Activated CD4-positive, alpha-beta T cell treated with anti-CD3 and anti-CD28 coated beads, Interleukin-2, amount 10 ng/mL, durations not matched to agents 24 days and 14 days (primary cell): ENCODE measurements at places on chromosomes 3 and 15. TPM values are rescaled to one million over a fixed set of nuclear protein-coding genes. Genes with fewer than 3 reads are reported as not detected.
A peak's percentile ranks its signal among the peaks of the same experiment; 100 is the strongest.

HIGD2B gene
- total RNA-seq, result not detected in 2 replicates

COL8A1 gene
- total RNA-seq, result 0.09 TPM in 1 of 2 replicates, not detected in the other

DNAJC17 gene
- 53.8 and 54.3 TPM in 2 replicates for total RNA-seq

- no peak for DNase-seq
- H3K27me3 ChIP-seq, result no peaks in the 10 kb centered on the region
- no peaks in the 10 kb centered on the region for H3K4me1 ChIP-seq
- no peaks in the 10 kb centered on the region for H3K36me3 ChIP-seq
Measured at GRCh38 chr3:176623468-176624150, 573.7 kb downstream of the TBL1XR1 start.

DNA sequence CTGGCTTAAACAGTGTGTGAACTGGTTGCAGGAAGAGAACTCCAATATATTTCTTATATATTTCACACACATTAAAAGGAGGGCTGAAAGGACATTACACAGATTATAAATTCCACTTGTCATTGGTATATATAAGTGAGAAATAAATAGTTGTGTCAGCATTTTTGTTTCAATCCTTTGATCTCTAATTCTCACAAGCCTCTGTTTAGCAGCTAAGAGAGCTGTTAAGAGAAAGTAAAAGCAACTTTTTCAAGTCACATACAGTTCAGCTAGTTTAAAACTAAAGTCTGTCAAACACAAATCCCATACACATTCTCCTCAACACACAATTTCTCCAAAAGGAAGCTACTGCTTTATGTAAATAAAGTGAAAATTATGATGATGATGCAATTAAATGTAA, 70.5 kb upstream of the CCDC39 start:
- H3K36me3 ChIP-seq, result no peaks in the 10 kb centered on the region
- no peaks in the 10 kb centered on the region for H3K4me1 ChIP-seq
- no peak overlapping the region for H3K27ac ChIP-seq
- no peaks in the 10 kb centered on the region for H3K27me3 ChIP-seq
- no peak for DNase-seq

DNA sequence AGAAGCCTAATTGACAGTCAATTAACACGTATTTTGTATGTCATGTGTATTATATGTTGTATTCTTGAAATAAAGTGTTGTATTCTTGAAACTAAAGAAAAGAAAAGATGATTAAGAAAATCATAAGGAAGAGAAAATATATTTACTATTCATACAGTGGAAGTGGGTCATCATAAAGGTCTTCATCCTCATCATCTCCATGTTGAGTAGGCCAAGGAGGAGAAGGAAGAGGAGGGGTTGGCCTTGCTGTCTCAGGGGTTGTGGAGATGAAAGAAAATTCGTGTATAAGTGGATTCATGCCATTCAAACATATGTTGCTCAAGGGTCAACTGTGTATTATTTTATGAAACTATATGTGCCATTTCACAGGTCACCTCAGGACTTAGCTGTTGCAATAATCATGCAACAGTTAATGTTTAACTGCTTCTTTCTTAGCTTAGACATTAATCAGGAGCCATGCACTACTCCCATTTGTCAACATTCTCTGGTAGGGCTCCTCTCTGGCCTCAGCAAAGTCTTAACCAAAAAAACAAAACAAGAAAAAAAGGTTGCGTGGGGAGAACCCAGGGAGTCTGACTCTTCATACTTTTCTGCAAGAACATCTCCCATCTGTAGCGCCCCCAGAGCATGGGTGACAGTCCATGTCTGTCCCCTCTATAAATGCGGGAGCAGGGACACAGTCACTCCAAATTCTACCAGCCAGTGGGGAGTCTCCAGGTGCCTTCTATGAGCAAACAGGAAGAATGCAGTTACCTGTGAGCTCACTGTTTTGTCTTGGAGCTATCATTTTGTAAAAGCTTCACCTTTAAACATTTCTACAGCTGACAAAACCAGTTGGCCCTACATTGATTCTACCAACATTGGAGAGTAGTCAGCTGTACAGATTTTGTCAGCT, 19.9 kb upstream of the LRRC2 start:
- H3K36me3 ChIP-seq, result no peaks in the 10 kb centered on the region
- peaks cover 23% of the 10 kb centered on the region for H3K27me3 ChIP-seq

DNA sequence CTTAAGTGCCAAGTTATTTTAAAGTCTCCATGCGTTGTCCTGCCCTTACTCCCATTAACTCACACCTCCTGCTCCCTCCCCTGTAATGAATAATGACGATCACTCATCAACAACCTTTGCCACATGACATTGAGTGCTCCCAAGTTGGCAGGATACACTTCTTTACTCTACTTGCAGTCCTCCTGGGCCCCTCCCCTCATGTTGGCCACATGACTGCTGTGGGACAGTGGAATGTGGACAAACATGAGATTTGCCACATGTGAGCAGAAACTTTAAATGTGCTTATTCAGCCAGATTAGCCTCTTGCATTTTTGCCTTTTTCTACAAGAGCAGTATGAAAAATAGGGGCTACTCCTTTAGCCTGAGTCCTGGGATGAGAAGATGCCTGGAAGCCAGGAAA, 167.9 kb downstream of the DCLK3 start:
- no peak overlapping the region for H3K27ac ChIP-seq
- H3K27me3 ChIP-seq, result no peaks in the 10 kb centered on the region
- H3K4me3 ChIP-seq, result no peak overlapping the region
- no peaks in the 10 kb centered on the region for H3K36me3 ChIP-seq
- no peaks in the 10 kb centered on the region for H3K4me1 ChIP-seq
- DNase-seq, result no peak

DNA sequence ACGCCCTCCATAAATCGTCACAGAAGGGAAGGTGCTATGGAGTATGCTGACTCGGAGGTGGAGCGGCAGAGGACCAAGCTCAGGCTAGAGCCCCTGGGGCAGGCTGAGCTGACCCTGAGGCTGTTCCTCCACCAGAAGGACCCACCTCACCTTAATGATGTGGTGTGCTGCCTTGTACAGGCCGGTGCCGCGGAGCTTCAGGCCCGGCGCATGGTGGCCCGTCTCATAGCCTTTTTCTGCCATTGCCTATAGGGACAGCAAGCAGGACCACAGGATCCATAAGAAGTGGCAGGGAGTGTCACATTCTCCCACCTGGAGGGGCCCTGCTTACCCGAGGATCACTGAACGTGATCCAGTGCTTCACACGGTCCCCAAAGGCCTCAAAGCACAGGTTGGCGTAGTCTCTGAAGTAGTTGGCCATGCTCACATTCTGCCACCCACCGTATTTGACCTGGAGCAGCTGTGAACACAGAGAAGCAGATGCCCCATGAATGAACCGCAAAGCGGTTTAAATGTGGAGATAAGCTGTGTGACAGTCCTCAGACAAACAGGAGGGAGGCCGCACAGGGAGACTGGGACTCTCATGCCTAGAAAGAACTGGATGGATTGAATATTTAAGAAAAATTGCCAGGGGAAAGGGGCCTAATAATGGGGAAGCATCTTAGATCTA, 4.8 kb downstream of the LCTL start:
- no peaks in the 10 kb centered on the region for H3K4me1 ChIP-seq
- no peak overlapping the region for H3K4me3 ChIP-seq
- DNase-seq, result no peak
- no peak overlapping the region for H3K27ac ChIP-seq

- H3K27me3 ChIP-seq, result no peaks in the 10 kb centered on the region
- H3K36me3 ChIP-seq, result no peaks in the 10 kb centered on the region
- no peak overlapping the region for H3K4me3 ChIP-seq
- H3K27ac ChIP-seq, result no peak overlapping the region
- DNase-seq, result no peak
- H3K4me1 ChIP-seq, result no peaks in the 10 kb centered on the region
Measured at GRCh38 chr3:117910820-117911521, 1123.7 kb downstream of the IGSF11 start.

DNA sequence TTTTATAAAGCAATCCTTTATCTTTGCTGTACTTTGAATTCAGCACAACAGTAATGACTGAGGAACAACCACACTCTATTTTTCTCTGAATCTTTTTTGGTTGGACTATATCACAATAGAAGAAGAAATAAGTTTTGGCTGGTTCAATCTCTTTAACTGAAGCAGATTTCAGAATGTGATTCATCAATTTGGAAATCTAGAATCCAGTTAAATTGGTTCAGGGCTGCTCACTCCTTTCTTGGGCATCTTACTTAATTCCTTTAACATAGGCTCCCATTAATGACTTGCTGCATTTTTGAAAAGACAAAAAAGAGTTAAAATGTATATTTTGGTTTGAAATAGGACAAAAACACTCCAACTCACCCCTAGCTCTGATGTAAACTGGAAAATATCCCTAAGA, 688.3 kb upstream of the NECTIN3 start:
- H3K4me1 ChIP-seq, result no peaks in the 10 kb centered on the region
- no peaks in the 10 kb centered on the region for H3K36me3 ChIP-seq
- H3K4me3 ChIP-seq, result no peak overlapping the region
- no peak for DNase-seq

GRCh38 chr3:125622381-125622791, 27.1 kb upstream of the OSBPL11 start:
- no peaks in the 10 kb centered on the region for H3K4me1 ChIP-seq
- no peaks in the 10 kb centered on the region for H3K36me3 ChIP-seq
- H3K27me3 ChIP-seq, result peaks cover 6% of the 10 kb centered on the region
- no peak overlapping the region for H3K4me3 ChIP-seq

DNA sequence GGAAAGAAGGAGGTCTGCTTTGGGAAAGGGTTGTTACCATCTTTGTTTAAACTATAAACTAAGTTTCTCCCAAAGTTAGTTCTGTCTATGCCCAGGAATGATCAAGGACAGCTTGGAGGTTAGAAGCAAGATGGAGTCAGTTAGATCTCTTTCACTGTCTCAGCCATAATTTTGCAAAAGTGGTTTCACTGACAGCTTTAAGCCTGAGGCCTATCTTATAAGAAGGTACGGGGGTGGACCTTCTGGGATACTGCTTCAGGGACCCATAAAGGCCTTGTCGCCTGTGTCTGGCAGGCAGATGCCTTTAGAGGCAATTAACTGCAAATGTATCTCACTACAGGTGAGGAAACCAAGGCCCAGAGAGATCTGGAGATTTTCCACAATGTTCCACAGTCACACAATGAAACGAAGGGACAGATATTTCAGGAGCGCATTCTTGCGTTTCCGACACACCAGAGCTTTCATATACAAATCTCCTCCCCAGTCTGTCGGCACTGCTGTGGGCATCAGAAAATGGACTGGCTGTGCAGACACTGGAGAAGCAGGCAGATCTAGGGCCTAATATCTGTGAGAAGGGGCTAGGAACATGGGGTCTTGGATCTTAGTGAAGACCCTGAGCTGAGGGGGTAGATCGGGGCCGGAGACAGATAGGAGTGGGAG, 169.5 kb upstream of the SMAD3 start:
- no peak overlapping the region for H3K4me3 ChIP-seq
- peaks cover 9% of the 10 kb centered on the region for H3K4me1 ChIP-seq
- H3K27ac ChIP-seq, result no peak overlapping the region
- no peaks in the 10 kb centered on the region for H3K36me3 ChIP-seq

PIERCE2 gene
- total RNA-seq, result 0.49 TPM in 1 of 2 replicates, not detected in the other

ARHGEF3 gene
- 52.7 and 54.4 TPM in 2 replicates for total RNA-seq

GRCh38 chr15:47577000-47577399, 140.3 kb upstream of the SEMA6D start:
- no peak for DNase-seq
- H3K4me3 ChIP-seq, result no peak overlapping the region
- no peaks in the 10 kb centered on the region for H3K4me1 ChIP-seq
- no peaks in the 10 kb centered on the region for H3K27me3 ChIP-seq
- no peaks in the 10 kb centered on the region for H3K36me3 ChIP-seq
- no peak overlapping the region for H3K27ac ChIP-seq

- peak overlapping the region; percentile 76 for H3K4me3 ChIP-seq
- H3K4me1 ChIP-seq, result peaks cover 34% of the 10 kb centered on the region
- H3K27me3 ChIP-seq, result peaks cover 80% of the 10 kb centered on the region
- no peak for DNase-seq
Measured at GRCh38 chr3:43998836-43999727, 242.6 kb upstream of the TOPAZ1 start.

DNA sequence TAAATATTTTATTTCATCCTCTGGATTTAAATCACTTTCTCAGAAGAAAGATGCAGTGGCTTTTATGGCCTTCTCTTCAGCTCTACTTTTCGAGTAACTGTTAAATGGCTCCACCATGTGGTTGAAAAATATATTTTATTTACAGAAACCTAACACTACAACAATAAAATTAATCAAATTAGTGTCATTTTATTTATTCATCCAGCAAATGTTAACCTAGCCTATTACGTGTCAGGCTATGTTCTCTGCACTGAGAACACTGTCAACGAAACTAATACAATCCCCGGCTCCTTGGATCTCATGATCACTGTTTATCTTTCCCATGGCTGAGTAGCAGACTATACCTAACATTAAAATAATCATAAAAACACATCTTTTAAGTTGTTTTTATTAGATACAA, 148.0 kb upstream of the OSTN start:
- no peak for DNase-seq
- H3K4me3 ChIP-seq, result no peak overlapping the region
- H3K36me3 ChIP-seq, result no peaks in the 10 kb centered on the region
- H3K27me3 ChIP-seq, result no peaks in the 10 kb centered on the region
- H3K4me1 ChIP-seq, result no peaks in the 10 kb centered on the region
- H3K27ac ChIP-seq, result no peak overlapping the region

DNA sequence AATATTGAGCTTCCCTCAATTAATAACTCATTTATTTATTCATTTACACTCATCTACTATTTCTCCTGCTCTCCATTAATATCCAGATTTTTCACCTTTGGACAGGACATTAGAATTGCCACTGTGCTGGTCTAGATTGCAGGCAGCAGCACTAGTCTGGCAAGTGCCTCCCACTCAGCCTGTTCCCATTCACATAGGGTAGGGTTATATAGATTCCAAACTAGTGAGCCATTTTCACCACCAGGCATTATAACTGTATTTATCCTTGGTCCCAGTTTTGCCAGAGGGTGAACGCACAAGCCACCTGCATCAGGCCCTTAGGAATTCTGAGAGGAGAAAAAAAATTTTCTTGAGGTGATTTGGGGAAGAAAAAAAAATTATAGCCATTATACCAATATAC, 44.5 kb downstream of the ANAPC13 start:
- H3K4me3 ChIP-seq, result no peak overlapping the region
- no peak overlapping the region for H3K27ac ChIP-seq
- no peaks in the 10 kb centered on the region for H3K4me1 ChIP-seq
- DNase-seq, result no peak

DNA sequence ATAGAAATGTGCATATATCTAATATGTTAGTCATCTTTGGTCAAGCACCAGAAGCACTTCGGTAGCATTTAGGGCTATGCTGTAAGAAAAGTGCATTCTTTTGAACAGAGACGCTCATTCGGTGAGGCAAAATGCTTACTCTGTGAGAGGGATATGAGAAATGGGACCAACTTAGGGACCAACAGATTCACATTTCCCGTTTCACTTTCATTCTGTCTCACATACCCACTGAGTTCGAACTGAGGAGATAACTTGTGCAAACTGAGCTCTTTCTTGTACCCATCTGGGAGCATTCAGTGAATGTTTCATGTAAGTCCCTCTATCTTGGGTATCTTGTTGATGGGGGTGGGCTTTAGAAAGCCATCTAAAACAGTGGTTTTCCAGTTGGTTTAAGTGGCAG, 135.3 kb downstream of the FEZF2 start:
- no peak overlapping the region for H3K4me3 ChIP-seq
- H3K27me3 ChIP-seq, result peaks cover 4% of the 10 kb centered on the region
- H3K27ac ChIP-seq, result no peak overlapping the region
- H3K36me3 ChIP-seq, result no peaks in the 10 kb centered on the region
- no peaks in the 10 kb centered on the region for H3K4me1 ChIP-seq
